ENCODE measurements at places on chromosomes 4 and X.
A peak's percentile ranks its signal among the peaks of the same experiment; 100 is the strongest.

DNA sequence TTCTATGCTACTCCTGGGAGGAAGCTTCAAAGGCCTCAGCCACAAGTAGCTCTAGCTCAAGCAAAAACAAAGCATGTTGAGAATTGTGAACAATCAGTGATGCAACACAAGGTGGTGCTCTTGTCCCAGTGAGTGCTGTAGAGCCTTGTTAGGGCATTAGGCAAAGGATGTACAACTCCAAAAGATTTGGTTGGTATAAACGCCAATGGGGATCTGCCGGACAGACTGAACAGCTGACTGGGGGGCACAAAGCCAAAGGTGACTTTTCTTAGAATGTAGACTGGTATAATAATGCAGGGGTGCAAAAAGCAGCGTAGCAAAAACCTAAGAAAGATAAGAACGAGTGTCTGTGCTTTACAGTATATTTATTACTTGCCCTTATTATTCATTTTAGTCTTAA, 62.6 kb upstream of the ALB start:
- peak; percentile 34 for DNase-seq

DNA sequence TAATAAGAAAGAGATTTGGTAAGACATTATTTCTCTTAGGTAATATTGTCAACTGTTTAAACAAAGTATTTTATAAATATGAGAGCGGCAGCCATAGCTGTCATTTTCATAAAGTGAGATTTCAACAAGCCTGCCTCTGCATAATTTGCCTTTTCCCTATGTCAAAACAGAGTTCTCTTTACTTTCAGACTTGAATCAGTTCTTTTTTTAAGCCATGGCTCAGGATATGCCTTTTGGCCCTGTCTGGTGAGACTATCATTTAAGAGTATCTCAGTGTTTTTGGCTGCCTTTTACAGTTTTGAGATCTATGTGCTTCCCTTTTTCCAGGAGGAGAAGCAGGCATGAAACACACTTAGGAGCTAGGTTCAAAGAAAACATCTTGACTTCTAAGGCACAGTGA, 7.5 kb upstream of the GUCY1A1 start:
- DNase-seq, result no peak

DNA sequence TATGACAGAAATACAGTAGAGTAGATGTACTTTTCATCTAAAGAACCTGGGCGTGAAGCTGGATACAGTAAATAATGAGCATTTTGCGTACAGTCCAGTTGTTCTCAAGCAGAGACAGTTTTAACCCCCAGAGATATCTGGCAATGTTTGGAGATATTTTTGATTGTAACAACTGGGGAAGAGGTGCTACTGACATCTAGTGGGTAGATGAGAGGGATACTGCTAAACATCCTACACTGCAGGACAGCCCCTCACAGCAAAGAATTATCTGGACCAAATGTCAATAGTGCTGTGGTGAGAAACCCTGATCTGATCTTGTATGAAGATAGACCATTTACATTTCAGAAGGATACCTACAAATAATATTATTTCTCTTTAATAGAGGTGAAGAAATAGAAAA, 200.2 kb upstream of the FAM47A start:
- DNase-seq, result no peak

- DNase-seq, result peak; percentile 82
Observed at GRCh38 chr4:147707892-147708672, 23.8 kb upstream of the ARHGAP10 start.

DNA sequence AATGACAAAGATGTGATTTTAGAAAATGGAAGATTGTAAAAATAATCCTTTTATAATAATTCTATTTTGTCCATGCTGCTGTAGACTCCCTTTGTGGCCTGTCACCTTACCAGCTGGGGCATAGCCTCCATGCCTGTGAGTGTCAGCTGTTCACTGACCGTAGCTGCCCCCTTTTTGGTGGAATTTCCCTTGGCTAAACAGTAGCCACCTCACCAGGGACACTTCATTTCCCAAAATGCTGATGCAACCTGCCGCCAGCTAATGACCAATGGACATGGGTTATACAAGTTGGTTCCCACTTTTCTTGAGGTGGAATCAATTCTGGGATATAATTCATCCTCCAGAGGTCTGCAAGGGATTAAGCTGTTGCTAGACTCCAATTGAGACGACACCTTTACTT, 368.4 kb downstream of the PRDM5 start:
- DNase-seq, result no peak

- no peak for DNase-seq
Observed at GRCh38 chr4:165748321-165748720, 124.7 kb upstream of the TLL1 start.

DNA sequence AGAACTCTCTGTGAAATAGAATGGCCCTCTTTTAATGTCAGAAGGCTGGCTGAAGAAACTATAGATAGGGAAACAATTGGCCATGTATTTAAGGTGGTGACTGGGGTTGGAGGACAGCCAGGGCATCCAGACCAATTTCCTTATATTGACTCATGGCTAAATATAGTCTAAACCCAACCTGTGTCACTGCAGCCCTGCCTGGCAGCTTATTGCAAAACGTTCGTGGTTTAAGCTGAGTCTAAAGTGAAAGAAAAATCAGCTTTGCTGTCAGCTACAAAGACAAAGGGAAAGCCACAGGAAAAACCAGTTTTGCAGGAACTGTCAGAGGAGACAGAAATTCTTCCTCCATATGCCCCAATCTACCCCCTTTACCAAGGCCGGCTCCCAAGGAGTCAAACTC, 902.8 kb upstream of the NDST4 start:
- DNase-seq, result no peak

DNA sequence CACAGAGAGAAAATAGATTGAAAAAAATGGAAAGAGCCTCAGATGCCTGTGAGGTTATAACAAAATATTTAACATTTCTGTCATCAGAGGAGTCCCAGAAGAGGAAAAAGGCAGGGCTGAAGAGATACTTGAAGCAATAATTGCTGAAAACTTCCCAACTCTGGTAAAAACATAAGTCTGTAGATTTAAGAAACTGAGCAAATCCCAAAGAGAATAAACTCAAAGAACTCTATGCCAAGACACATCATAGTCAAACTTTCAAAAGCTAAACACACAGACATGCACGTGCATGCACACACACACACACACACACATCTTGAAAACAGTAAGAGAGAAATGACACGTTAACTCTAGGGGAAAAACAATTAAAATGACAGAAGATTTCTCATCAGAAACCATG, 94.1 kb downstream of the SLC16A2 start:
- DNase-seq, result no peak

GRCh38 chr4:107733431-107733925, 13.4 kb upstream of the PAPSS1 start:
- no peak for DNase-seq

- no peak for DNase-seq
Observed at GRCh38 chr4:5874811-5875449, 18.0 kb downstream of the CRMP1 start.

GRCh38 chrX:46381630-46382029, 163.6 kb downstream of the ZNF674 start:
- DNase-seq, result peak; percentile 49

DNA sequence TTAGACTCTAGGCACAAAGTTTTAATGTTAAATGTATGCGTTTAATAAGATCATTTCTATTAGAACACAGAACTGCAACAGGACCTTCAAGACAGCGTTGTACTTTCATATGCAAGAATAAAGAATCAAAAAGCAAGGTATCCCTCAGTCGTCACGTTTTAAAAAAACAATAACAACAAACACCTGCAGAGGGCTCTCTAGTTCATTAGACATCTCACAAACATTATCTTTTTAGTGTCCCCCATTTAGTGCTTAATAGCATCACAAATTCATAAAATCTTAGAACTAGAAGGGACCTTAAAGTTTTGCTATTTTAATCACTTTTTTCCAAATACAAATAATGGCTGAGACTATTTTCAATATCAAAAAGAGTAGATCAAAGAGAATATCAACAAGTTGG, 236.6 kb downstream of the DCHS2 start:
- DNase-seq, result no peak

DNA sequence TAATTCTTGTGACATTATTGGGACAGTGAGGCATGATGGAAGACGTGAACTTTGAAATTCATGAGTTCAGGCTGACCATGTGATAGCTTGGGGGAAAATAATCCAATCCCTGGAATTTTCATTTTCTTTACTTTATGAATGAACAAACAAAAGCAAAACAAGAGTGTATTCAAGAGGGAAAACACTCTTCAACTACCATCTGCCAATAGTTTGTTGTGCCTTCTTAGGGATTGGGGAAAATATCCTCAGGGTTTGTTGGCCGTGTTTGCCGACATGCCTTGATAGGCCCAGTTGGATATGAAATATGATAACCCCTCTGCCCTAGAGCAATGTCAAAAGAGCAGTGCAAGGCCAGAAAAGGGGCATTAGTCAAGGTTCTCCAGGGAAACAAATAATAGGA, 80.8 kb upstream of the CLNK start:
- no peak for DNase-seq

DNA sequence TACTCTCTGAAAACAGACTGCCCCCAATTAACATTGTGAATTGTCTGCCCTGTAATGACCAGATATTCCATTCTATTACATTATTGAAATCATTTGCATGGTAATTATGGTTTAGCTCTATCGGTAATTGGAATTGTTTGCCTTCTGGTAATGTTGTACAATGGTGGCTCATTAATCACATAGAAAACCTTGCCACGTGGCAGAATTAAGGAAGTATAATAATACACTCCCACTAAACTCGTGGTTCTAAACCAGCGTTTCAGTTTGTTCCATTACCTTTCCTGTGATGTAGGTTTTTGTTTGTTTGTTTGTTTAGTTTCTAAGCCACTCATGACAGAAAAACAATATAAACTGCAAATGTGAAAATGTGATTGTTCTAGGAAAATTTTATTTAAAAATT, 45.1 kb upstream of the TAPT1 start:
- DNase-seq, result no peak

- DNase-seq, result no peak
Observed at GRCh38 chr4:80592950-80593349, 257.4 kb downstream of the CFAP299 start.

GRCh38 chr4:96166806-96167205, 326.9 kb downstream of the PDHA2 start:
- DNase-seq, result no peak

DNA sequence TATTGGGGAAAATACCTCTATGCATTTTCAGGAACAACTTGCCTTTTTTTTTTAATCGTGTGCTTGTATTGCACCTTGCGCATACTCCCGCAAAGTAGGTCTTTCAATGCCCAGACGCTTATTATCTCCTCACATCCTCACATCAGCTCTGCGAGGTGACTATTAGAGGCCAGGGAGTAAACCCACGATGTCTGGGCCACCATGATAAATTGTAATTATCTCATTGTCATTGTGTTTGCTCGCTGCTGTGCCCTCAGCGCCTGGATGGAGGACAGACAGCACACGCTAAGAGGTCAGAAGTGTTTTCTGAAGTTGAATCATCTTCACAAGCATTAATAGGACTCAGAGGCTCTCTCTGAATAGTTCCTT, 1.0 kb upstream of the RELL1 start:
- peak; percentile 20 for DNase-seq

GRCh38 chr4:39502019-39502663, 25.1 kb downstream of the UGDH start:
- no peak for DNase-seq

DNA sequence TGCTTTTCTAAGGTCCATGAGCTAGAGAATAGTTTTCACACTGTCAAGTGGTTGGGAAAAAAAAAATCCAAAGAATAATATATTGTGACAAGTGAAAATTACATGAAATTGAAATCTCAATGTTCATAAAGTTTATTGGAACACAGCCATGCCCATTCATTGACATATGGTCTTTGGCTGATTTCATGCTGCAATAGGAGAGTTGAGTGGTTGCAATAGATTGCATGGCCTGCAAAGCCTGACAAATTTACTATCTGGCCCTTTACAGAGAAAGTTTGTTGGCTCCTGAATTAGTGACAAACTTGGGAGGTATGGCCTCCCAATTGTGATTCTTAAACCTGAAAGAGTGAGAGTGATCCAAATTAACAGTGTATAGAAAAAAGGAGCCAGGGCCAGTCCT, 115.5 kb upstream of the FAM9C start:
- DNase-seq, result no peak

- DNase-seq, result no peak
Observed at GRCh38 chrX:33014086-33014485, 197.3 kb downstream of the DMD start.

- no peak for DNase-seq
Observed at GRCh38 chr4:52004414-52004813, 15.7 kb downstream of the LRRC66 start.

DNA sequence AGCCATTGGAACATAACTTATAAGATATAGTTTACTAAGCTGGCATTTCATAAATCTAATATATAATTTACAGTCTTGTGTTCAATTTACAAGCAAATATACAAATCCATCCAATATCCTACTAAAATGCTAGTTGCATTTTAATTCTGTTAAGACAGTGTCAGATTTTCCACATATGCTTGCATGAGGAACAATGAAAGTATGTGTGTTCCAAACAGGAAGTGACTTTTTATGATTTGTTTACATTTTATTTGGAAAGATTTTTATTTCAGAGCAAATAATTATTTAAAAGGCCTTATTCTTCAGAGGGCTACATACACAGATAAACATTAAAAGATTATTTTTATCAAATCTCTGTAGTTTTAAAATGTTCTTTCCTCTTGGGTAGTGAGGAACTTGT, 130.1 kb downstream of the KLHL34 start:
- no peak for DNase-seq

DNA sequence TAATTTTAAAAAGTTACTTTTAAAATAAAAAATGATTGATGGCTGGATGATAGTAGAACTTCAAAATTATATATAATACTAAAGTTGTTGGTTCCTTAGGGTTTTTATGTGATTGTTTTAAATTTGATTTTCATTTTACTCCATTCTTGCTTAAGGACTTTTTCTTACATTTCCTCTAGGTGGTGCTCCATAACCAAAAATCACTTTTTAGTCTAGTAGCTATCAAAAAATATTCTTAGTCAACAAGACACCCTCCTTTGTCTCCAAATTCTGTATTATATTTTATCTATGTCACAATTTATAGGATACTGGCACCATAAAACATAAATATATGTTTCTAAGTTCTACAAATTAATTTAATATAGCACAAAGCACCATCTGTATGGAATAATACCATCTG, 67.2 kb upstream of the BRWD3 start:
- DNase-seq, result no peak

GRCh38 chrX:81229229-81229628, 27.3 kb downstream of the SH3BGRL start:
- no peak for DNase-seq

GRCh38 chr4:96729641-96730040, 889.7 kb downstream of the PDHA2 start:
- no peak for DNase-seq

DNA sequence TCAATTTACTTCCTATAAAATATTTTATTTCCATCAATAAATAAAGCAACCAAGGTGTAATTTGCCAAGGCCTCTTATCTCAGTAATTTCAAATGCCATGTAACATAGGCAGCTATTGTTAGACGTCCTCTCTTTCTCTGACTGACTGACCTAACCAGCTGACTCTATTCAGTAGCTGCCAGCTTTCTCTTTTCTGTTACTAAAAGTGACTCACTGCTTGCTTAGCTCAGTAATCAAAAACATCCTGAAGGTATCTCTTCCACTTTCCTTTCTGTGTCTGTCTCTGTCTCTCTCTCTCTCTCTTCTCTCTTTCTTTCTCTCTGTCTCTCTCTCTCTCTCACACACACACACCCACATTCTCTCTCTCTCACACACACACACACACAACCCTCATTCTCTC, 134.2 kb downstream of the SPOCK3 start:
- DNase-seq, result no peak
